ENCODE measurements at places on chromosomes 16 and 17.

- DNase-seq = no peak
Observed at GRCh38 chr17:74898376-74898946, 5.0 kb upstream of the FADS6 start.

- no peak for DNase-seq
Observed at GRCh38 chr17:72496461-72496860, 375.6 kb downstream of the SOX9 start.

DNA sequence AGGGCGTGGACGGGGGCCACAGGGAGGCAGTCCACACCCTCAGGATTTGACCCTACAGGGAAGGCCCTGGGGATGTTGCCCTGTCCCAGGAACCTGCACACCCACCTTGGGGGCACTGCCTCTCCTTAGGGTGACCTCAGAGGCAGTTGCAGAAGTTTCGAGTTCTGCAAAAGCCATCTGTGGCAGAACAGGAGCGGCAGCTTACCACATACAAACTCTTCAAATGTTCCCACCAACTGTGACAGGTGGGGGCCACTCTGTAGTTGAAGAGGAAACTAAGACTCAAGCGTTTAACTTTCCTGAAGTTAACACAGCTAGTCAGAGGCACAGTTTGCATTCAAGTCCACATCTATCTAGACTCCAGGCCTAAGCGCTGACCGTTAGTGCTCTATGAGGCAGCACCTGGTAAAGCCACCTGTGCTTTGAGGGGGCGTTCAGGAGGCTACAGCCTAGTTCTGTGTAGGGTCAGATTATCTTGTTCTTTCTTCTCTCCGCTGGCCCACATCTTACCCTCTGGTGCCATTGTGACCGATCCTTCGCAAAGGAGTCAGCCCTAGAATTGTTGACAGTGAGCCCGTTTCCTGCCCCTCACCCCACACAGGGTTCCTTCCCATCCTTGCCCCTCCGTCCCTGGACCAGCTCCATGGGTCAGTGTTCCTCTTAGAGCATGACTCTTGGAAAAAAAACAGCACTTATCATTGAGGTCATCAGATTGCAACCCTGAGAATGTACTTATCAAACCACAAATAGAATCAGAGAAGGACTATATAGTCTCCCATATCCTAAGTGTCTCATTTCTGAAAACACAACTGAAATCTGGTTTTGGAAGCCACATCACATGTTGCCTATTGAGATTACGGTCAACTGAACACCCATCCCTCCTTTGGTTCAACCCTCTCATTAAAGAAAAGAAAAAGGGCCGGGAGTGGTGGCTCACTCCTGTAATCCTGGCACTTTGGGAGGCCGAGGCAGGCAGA lies 45.4 kb downstream of the CDH1 start:
- no peak for DNase-seq

DNA sequence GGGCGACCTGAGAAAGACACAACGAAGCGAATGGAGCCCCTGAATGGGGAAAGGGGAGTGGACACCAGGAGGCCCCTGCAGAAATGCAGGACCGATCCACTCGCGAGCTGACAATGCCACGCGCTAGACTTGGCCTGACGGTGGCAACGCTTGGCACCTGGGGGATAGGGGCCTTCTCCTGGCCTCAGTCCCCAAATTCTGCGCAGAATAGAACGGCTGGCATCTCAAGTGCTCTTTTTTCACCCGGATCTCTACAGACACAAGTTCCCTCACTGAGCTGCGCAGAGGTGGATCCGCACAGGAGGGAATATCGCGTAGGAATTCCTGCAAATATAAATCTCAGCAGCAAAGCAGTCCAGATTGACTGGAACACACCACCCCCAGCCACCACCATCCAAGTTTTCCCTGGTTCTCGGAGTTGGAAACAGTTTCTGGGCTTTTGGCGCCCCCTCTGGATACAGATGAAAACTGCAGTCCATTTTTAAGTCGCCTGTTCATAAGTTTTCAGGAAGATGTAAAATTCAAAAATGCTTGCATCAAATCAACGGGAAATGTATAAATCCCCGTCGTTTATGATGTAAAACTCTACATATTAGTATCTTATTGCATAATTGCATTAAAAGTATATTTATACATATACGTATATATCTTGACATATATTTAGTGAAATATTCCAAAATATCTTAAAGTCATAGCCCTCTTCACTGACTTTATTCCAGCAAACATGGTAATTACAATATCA lies 2.3 kb upstream of the SOX9 start:
- peak; percentile 83 for DNase-seq

- DNase-seq = no peak
Observed at GRCh38 chr16:29791845-29792807, 1.6 kb downstream of the KIF22 start.

- no peak for DNase-seq
Observed at GRCh38 chr17:75637551-75637950, 4.3 kb downstream of the SMIM5 start.

GRCh38 chr17:77516902-77517301 lies 376.1 kb downstream of the SEC14L1 start:
- no peak for DNase-seq

DNA sequence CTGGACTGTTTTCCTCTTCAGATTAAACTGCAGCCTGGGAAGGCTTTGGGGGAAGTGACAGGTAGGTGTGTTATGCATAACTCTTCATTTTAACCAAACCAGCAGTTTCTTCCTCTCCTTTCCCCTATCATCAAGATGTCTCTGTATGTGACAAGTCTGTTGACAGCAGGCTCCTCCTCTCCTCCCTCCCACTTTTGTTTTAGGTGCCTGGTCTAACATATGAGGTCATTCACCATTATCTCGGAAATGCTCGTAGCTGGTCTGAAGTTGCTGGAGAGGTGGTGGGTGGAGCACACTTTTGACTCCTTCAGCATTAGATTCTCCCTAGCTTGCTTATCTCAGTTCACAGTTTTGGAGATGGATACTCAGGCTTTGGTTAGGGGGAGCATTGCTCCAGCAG lies 571.0 kb upstream of the EEF2KMT start:
- DNase-seq = no peak

Data from putamen (tissue), 1 donor.